Iris pigment epithelial cell (primary cell): ENCODE measurements at places on chromosomes 7 and 10.
A peak's percentile ranks its signal among the peaks of the same experiment; 100 is the strongest.

DNA sequence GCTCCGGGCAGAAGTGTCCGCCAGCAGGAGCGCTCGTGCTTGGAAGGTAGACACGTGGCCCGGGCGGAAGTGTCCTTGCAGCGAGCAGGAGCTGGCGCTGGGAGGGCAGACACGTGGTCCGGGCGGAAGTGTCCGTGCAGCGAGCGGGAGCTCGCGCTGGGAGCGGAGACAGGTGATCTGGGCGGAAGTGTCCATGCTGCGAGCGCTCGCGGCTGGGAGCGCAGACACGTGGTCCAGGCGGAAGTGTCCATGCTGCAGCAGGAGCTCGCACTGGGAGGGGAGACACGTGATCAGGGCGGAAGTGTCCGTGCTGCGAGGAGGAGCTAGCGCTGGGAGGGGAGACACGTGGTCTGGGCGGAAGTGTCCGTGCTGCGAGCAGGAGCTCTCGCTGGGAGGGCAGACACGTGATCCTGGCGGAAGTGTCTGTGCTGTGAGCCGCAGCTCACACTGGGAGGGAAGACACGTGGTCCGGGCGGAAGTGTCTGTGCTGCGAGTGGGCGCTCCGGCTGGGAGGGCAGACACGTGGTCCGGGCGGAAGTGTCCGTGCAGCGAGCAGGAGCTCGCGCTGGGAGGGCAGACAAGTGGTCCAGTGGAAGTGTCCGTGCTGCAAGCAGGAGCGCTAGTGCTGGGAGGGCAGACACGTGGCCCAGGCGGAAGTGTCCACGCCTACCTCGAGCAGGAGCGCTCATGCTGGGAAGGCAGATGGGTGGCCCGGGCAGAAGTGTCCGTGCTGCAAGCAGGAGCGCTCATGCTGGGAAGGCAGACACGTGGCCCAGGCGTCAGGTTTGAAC lies 41.1 kb upstream of the PRKAR1B start:
- peak; percentile 37 for DNase-seq

DNA sequence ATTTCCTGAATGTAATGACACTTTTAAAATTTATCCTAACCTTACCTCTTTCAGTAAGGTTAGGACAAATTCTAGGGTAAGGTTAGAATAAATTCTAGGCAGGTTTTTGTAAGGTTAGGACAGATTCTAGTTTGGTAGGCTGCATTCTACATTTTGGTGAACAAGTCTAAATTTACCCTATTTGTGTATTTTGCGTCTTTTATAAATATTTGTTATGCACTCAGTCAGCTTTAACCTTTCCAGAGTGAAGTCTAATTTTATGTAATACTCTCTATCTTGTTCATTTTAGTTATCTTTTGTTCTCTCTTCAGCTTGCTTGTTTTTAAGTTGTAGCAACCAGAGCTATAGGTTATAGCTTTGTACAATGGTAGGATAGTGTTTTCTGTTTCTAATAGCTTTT lies 54.0 kb downstream of the GLCCI1 start:
- no peak for DNase-seq

DNA sequence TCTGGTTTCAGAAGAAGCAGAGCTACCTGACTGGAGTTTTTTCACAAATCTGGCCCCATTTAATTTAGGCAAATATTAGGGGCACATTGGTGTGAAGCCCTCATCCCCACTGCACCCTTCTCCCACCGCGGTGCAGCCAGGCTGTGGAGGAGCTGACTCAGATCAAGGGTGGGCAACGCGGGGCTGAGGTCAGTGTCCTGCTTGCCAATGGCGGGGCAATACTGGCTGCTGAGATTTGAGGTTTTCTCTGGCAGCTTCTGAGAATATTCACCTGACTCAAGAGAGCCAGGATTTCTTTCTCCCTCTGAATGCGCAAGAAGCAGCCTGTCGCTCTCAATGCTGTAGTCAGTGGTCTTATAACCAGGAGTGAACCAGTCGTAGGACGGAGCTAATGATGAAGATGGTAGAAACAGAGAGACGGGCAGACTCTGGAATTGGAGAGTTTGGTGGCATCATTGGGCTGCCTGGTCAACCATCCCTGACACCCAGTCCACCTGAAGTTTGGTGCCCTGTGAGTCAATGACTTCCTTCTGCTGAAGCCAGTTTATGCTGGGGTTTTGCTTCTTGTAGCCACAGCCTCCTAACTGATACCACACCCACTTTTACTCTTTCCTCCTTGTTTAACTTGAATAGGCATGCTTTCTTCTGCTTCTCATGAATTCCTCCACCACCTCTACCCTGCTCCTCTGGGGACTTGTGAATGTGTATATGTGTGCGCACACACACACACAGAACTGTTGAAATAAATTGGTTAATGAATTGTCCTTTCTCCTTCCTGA lies 123.7 kb upstream of the CTBP2 start:
- DNase-seq = no peak

GRCh38 chr7:158325530-158326381 lies 261.9 kb downstream of the PTPRN2 start:
- DNase-seq = peak; percentile 26

- DNase-seq = no peak
Observed at GRCh38 chr7:10803720-10804119, 170.0 kb upstream of the PHF14 start.

DNA sequence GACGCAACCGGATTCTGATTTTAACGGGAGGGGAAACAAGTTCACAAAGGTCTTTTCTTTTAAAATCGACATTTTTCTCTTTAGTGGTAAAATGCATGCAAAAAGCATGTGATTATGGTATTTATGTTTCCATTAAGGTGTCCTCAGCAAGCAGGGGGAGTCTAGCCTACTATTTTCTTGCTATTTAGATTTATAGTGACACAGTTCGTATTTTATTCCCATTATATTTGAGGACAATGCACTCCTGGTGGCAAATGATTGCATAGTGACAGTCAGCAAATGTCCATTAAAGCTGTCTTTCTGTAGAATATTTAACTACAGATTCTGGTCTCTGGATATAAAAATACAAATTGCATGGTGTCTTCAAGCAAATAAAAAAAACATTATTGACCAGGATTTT lies 554.2 kb downstream of the PARD3 start:
- no peak for DNase-seq

DNA sequence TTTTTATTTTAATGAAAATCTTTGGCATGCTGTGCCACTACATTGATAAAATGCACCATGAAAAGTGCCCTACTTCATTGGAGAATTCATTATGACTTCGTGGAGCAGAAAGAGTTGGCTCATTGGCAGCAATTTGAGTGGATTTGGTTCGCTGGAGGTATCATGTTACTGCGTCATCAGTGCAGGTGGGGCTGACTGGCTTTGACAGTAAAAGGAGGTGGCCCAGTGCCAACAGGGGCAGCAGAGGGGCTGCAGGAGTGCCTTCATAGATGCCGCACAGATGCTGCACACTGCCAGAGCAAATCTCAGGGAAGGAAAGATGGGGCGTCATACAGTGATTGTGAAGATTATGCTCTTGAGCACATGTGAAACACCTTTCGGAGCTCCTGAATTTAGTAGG lies 22.2 kb downstream of the FZD1 start:
- DNase-seq = no peak

GRCh38 chr7:142168746-142169145 lies 57.2 kb downstream of the MGAM2 start:
- DNase-seq = peak; percentile 16

DNA sequence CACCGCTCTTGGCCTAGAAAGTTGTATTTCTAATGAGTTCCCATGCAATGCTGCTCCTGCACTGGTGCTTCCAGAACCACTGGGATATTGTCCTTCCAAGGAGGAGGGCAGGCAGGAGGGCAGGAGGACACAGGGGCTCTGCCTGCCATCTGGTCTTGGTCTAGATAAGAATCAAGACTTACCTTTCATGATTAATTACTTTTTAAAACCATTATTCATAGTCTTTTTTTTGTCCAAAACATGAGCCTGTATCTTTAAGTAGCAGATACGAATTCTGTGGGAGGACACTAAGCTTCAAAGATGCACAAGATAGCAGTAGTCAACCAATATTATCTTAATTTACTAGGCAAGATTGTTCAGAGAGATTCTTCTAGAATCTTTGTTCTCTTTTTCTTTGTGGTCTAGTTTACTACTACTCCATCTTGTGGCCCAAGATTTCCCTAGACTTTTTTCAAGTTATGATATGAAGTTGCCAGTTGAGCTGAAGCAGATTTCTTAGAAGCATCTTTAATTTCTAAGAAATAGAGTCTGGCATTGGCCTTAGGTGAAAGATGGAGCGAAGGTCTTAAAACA lies 57.6 kb downstream of the RBM33 start:
- peak; percentile 6 for DNase-seq

- peak; percentile 31 for DNase-seq
Observed at GRCh38 chr7:140609646-140610045, 31.0 kb downstream of the DENND2A start.

GRCh38 chr10:69123306-69123746 lies 652 bp upstream of the VPS26A start:
- DNase-seq = peak; percentile 87

DNA sequence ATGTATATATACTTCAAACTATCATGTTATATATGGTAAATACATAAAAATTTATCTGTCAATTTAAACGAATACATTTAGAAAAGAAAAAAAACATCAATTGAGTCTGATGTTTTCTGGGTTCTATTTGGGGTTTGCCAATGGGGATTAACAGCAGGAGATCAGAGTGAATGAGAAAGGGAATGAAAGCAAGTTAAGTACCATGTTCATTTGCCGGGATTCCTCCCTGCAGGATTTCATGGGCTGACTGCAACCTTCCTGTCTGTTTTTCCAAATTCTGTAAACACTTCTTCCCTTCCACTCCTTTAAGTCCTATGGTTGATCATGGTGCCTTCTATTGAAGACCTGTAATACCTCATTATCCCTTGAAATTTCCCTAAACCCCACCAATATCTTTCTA lies 33.9 kb upstream of the SEMA3A start:
- no peak for DNase-seq

- no peak for DNase-seq
Observed at GRCh38 chr7:1883834-1884582, 213.9 kb downstream of the ELFN1 start.

DNA sequence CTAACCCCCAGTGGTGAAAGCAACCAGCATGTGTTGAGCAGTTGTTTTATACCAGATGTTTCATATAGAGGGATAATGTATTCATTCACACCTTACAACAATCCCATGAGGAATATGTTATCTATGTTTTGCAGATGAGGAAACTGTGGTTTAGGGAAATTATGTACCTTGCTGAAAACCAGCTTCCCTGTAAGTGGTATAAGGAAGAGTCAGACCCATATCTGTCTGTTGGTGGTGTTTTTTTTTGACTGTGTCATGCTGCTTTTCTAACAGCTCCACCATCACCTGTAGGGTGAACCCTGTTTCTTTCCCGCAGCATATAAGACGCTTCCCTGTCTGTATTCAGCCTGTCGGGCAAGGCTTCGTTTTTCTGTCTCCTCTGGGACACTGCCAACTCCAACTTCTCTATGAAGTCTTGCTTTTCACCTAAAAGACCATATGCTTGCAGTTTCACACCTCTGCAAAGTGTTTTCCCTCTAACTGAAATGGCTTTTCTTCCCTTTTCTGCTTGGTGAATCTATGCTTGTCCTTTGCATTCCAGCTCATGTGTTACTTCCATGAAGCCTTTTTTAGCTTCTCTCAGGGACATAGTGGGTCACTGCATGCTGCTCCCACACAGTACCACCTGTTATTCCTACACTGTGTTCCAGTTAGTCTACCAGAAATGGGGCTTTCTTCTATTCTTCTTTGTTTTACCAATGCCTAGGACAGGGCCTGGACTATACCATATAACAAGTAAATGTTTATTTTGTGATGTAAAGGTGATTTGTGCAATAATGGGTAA lies 92.8 kb downstream of the ST7 start:
- DNase-seq = no peak
